IMR-90 (cell line): ENCODE measurements at places on chromosomes 5 and 9.

GRCh38 chr5:154077696-154078095 is 38.9 kb downstream of the MFAP3 start:
- peak; percentile 31 for DNase-seq

DNA sequence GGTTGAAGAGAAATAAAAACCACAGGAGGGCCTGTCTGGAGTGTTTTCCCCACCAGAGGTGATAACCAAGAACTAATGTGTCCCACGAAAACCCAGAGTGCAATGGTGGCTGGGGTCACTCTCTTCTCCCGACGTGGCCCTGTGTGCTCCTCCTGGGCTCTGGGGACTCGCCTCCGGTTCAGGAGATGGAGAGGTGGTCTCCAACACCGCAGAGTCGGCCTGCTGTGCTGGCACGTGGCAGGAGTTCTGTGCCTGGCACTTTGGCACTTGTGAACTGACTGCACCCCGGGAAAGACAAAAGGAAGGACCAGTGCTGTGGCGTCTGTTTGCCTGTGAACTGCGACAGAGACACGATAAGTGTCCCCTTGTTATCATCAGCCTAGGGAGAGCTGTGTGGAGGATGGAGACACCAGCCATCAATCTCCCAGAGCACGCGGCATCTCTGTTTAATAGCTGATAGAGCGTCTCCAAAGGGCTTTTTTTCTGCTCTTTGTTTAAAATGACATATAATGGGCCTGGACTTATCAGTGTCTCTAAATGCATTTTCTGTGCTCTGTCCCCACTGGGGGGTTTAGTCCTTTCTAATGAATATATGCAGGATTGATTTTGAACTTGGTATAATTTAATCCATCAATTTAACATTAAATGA is 98.3 kb downstream of the MRPL36 start:
- DNase-seq = no peak

DNA sequence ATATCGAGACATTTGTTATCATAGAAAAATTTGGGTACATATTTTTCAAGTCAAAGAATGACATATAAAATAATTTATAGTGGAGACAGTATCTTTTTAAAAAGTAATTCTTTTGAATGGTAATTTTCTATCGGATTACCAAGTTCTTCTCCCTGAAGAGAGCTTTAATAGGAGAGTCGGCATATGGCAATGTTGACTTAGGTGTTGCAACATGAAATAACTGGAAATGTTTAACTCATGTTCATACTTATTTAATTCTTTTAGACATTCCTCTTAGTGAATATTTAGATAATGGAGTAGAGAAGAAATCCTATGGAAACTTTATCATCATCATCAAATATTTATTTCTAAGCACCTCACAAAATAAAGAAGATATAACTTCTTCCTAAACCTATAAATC is 118.2 kb upstream of the CTNND2 start:
- DNase-seq = no peak

DNA sequence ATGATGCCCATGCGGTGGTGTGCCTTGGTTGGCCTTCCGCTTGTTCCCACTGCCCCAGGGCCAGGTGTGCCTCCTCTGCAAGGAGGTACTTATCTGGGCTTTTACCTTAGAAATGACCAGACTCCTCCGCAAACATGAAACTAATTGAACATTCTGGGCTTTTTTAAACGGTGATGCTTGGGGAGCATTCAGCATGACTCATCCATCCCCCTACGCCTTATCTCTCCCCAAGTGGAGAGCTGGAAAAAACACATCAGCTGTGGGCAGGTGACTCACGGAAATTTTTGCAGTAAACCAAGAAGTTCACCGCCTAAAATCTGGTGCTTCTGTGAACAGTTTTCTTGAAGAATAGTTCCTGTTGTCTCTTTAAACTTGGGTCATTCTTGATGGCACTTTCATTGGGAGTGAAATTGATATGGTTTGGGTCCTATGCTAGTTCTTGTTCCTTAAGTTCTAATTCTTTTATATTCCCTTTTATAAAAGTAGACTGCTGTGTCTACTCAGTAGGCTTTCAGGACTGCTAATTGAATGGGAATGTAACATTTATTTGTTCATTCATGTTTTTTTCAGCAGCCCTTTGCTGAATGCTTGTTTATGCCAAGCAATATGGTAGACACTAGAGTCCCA is 39.6 kb downstream of the SFXN1 start:
- peak; percentile 95 for DNase-seq

DNA sequence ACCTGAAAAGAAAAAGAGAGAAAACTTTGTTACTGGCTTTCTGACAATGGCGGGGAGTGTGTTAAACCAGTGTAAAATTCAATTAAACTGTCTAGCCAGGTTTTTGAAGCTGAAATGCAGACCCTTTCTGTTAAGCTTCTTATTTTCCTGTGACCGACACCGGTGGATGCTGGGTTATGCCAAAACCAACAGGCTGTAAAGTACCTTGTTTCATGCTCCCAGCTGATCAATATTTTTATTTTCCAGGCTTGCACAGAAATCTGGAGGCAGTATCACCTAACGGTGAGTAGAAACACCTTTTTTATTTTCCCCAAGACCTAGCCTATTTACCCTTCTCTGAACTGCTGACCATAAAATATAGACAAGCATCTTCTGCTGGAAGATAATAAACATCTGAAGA is 94.9 kb upstream of the GRHPR start:
- no peak for DNase-seq

- DNase-seq = peak; percentile 56
These were observed 141.0 kb downstream of the PBX3 start for GRCh38 chr9:125888211-125888610.

DNA sequence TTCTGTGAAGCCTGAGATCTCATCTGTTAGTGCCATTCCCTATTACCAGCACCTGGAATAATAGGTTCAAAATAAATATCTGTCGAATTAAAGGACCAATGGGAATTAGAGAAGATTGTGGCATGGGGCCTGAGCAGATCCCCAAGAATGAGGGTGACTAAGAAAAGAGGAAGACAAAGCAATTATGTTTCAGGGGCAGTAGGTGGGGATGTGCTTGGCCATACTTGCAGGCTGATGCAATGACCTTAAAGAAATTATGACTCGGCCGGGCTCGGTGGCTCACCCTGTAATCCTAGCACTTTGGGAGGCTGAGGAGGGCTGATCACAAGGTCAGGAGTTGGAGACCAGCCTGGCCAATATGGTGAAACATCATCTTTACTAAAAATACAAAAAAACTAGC is 562.8 kb downstream of the PTPRD start:
- DNase-seq = peak; percentile 28

- peak; percentile 99 for DNase-seq
These were observed 30.7 kb downstream of the RAI14 start for GRCh38 chr5:34686762-34687268.

DNA sequence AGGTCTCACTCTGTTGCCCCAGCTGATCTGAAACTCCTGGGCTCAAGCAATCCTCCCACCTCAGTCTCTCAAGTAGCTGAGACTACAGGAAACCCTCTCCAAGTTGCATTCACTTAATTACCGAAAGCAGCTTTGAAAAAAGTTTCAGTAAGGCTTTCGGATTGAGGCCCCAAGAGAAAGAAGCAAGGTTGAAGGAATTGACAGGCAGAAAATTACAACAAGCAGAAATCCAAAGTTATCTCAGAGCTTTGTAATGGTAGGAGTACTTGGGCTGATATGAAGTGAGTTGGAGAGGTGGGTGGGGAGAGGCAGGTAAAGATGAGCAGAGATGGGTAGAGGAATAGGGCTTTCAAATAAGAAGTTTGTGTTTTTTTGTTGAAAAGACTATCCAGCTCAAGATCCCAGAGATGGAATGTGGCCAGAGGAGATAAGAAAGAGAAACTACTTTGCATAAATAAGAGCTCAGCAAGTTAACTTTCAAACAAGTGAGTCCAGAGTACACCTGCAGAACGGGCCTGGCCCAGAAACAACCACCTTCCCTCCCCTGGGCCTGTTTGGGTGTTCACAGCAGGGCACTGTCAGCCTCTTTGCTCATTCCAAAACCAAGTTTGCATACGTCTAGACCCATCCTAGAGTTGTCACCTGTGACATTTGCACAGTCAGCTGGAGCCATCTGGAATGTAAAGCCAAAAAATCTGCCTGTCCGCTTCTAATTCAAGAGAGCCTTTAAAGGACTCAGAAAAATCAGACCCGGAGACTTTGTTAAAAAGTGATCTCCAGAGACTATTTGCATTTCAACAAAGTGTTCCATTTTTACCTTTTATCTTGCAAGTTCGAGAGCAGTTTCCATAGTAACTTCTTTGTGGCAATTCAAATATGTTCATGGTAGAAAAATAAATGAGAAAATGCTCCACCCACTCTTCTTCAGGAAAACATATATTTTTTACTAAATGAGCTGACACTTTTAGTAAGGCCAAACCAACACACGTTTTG is 2.2 kb upstream of the CLINT1 start:
- no peak for DNase-seq

DNA sequence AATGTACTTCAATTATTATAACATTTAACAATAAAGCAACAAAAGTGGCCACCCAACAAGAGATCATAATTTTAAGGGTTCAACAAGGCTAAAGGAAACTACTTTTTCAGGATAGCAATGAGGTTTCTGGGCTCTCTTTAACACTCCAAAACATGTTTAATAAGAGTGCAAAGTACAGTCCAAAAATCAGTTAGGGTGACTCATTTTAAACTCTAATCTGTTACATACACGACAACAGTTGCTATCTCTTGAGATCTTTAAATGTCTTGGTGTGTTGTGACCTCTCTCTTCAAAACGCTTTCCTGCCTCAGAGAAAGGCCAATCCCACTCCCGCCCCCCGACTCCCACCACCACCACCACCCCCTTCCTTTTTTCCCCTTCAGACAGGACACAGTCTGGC is 11.5 kb downstream of the NFIB start:
- DNase-seq = no peak

- no peak for DNase-seq
These were observed 50.5 kb upstream of the FCN2 start for GRCh38 chr9:134830126-134830525.
